Posterior cingulate gyrus (tissue), 11 donors: ENCODE measurements at places on chromosomes 2 and 18.

GRCh38 chr2:170017860-170018532 lies 160.0 kb upstream of the MYO3B start:
- no peak for DNase-seq

GRCh38 chr2:68234405-68234804 lies 17.9 kb downstream of the PPP3R1 start:
- no peak for DNase-seq

- no peak for DNase-seq
Measured at GRCh38 chr2:73532381-73532780, 109.8 kb downstream of the NAT8 start.

- no peak for DNase-seq
Measured at GRCh38 chr2:85134255-85134895, 1.2 kb downstream of the TCF7L1 start.

GRCh38 chr18:54671291-54671881 lies 80.3 kb downstream of the DYNAP start:
- no peak for DNase-seq

DNA sequence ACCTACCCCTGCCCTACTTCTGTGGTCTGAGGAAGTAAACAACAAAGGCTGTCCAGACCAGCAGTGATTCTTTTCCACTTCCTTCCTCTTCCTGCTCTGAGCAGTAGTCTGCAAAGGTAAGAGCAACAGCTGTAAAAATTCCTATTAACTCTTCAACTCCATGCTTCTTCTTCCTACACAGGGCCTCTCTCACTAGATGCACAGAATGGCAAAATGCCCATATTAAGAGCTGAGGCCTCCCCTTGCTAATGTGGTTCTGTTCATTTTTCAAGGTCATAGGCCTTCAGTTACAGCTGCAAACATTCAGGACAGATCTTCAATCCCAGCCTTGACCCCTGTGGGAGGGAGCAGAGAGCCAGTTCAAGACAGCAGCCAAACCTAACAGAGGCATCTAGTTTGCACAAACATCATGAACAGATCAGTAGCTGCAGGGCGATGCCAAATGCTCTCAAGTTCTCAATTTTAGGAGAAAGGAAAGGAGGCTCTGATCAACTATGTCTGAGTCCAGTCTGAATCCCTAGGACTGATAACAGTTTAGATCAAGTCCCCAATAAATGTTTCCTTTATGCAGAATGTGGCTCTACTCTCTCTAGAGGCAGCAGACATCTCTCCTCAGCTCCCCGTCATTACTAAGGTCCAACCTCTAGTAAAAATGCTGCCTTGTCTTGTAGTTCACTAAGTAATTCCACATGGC lies 20.9 kb downstream of the SLC40A1 start:
- no peak for DNase-seq

GRCh38 chr18:74840492-74841167 lies 243.0 kb downstream of the ZNF407 start:
- no peak for DNase-seq

DNA sequence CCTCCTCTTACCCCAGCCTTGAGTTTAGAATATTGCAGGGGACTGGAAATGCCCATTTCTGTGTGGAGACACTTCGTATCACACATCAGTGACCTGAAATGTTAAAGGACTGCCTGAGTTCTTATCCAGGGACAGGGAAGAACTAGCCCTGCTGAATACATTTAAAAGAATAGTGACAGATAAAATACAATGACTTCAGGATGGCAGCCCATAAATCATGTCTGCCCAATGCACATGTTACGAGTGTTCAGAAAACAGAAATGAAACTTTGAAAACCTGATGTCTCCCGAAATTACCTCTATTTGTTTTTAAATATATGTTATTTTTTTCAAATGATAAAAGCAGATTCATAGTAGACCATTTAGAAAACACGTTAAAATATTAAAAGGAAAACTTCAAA lies 22.3 kb upstream of the RAB12 start:
- no peak for DNase-seq

DNA sequence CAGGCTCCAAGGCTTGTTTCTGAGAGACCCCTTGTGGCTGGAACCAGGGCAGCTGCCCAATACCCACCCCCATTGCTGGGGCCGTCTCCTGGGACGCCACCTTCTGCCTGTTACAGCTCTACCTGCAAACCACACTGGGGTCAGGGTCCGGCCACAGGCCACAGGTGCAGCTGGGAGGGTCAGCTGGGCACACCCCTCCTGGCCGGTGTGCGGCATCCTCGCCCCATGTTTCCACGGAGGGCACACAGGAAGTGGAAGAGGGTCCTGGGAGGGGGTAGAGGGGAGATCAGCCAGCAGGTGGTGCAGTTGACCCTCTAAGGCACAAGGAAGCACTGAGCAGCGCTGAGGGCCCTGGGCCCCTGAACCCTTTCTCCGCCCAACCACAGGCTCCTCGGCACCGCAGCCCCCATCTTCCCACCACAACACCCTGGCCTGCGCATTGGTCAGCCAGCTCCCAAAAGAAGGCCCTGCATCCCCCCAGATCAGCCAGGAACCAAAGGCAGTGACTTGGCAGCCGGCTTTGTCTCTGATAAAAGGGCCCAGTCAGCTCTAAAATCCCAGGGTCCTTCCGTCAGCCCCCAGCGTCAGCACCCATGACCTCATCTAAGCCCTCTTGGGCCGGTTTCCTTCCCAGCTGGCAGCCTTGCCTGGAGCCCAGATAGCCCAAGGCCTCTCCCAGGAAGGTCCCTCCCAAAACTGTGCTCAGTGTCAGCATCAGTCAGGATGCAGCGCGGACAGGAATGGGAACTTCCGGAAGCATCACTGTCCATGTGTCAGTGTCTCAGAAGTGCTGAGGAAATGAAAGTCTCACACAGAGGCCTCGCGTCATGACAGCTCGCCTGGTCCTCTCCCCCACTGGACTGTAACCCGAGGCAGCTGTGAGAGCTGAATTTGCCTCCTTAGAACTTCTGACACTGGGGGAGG lies 1.7 kb downstream of the ERFE start:
- peak; percentile 77 for DNase-seq

- DNase-seq = no peak
Measured at GRCh38 chr2:70793450-70793849, 3.0 kb upstream of the FIGLA start.

DNA sequence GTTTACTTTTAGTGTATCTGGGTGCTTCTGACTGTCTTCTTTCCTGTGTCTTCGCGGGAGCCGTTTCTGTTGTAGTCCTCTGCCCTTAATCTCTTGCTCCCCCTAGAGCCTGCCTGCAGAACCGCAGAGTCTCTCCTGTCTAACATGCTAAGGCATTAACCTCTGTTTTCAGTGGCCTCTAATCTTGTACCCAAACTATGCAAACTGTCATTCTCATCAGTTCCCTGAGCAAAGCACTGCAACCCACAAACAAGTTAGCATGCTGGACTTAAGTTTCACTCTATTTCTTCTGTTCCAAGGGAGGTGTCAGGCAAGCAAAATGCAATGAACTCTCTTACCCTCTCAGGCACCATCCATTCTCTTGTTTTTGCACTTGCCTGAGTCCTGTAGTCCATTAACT lies 138.4 kb downstream of the OTX1 start:
- no peak for DNase-seq

- DNase-seq = peak; percentile 69
Measured at GRCh38 chr2:172350839-172351479, 76.4 kb upstream of the ITGA6 start.
